ENCODE measurements at places on chromosomes 1 and 21.

- DNase-seq = peak; percentile 12
Observed at GRCh38 chr1:113905435-113905861, 322 bp downstream of the DCLRE1B start.

DNA sequence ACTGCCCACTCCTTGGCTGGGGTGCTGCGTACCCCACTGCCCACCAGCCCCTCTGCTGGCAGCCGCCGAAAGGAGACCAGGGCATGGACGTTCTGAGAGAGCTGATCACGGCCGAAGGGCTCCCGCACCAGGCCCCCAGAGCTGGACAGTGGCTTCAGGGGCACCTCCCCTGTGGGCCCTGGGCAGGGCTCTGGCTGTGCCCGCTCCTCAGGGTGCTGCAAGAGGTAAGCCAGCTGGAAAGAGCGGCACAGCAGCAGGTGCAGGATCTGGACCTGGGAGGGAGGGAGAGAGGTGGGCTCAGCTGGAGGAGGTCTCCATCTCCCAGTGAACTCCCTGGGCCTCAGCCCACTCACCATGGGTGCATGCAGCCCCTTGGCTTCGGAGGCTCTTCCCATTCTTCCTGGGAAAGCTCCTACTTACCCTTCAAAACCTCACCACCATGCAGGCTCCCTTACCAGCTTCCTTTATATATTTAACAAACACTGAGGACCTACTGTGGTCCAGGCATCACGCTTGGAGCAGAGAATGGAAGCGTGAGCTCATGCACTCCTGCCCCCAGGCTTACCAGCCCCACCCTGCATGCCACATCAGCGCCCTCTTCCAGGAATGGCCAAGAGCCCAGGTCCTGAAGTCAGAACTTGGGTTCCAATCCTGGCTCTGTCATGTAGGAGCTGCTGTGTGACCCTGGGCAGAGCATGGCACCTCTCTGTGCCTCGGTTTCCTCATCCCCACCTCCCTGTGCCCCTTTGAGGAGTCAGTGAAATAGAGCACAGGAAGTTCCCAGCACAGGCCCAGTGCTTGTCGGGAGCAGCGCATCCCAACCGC lies 6.8 kb upstream of the KIF17 start:
- DNase-seq = no peak

DNA sequence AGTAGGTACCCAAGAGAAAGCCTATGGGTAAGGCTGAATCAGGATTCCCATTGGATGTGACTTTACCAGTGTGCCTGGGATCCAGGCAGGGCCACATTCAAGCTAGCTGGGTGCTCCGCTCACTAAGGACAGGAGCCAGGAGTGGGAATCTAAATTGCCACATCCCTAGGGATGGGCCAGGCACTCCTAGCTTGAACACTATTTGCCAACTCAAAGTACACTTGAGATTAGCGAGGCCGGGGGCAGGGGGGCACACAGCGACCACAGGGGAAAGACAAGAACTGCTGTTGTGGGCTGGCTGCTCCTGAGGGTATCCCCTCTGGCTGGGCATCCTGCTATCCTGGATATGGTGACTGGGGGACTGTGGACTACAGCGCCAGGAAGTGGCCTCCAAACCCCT lies 4.3 kb downstream of the SLC45A3 start:
- no peak for DNase-seq

GRCh38 chr1:202565890-202566602 lies 144.2 kb downstream of the SYT2 start:
- no peak for DNase-seq
